AG08395 (cell line): ENCODE measurements at places on chromosomes 4 and X.

DNA sequence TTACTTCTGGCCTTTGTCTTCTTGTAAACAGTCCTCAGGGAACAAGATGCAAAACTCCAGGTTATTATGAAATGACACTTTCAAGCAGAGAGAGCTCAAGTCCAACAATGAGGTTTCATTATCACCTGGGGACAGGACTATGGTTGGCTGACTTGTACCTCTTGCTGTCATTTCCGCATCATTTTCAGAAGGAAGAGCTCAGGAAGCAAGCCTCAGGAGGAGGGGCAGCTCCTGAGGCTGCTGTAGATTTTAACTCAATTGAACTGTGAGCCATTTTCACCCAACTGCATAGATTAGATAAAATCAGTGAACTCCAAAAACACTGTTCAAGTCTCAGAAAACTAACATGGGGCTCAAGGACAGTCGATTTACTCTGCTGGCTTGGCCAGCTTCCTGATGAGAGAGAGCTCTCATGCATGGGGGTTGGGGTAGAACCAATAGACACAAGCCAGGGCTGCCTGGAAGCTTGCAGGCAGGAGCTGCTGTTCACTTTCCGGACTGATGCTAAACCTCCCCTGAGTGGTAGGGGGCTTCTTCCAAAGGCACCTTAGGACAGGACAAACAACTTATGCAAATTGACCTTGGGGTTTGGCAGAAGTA, 23.6 kb downstream of the TMEM255A start:
- no peak for DNase-seq

GRCh38 chr4:26878794-26879391, 18.3 kb downstream of the STIM2 start:
- DNase-seq, result no peak

DNA sequence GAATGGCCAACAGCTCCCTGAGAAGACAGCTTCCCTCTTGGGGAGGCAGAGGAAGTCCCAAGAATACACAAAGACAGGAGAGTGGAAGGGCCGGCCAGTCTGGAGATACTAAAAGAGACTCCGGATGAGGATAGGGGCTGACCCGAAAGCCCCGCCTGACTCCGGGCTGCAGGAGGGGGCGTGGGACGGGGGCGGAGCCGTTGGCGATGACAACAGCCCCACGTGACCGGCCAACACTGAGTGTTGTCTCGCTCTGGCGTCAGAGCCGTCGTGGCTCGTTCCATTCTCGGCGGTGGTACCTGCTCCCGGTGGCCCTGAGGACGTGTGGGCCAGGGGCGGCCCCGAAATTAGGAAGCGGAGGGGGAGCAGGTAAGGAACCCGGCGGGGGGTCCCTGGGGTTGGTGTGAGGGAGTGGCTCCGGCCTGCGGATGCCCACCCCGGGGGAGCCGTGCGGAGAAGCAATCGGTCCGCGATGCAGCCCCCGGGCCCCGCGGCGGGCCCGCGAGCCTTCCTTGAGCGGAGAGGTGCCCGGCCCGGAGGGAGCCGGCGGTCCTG, at the start of gene BEX4:
TSS of gene BEX4 (plus strand) at position 239 of the 555 bp plus-strand sequence. CDS start 1,046 bp downstream, outside the sequence.
- DNase-seq, result peak; percentile 54

DNA sequence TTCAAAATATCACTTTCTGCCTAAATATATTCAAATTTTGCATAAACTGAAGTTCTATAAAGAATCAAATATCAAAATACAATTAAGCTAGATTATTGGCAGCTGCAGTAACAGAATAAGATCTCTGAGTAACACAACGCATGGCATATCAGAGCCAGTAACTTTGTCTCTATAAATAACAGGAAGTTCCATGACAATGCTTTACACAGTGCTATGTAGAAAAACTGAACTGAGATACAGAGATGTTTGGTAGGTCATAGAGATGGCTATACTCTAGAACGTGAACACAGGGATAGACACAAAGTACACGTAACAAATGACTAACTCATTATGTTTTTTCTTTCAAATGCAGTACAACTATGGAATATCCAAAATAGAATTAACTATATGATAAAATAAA, 18.2 kb downstream of the UBE2D3 start:
- DNase-seq, result no peak

DNA sequence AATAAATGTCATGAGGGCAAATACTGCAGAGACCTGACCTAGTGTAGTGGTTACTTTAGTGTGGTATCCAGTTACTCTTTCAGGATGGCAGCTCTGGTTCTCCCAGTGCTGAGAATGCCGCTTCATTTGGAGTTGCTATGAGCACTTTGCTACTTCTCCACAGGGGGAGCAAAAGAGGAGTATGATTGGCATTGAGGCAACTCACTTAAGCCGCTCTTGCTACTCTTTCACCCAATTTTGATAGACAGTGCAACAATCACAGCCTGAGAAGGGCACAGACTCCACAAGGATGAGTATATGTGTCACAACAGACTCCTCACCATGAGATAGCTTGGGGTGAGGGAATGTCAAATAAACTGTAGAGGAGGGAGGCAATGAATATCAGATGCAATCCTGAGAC, 81.2 kb downstream of the NPY1R start:
- DNase-seq, result no peak

GRCh38 chr4:17682222-17682566, 67.8 kb downstream of the MED28 start:
- DNase-seq, result no peak

DNA sequence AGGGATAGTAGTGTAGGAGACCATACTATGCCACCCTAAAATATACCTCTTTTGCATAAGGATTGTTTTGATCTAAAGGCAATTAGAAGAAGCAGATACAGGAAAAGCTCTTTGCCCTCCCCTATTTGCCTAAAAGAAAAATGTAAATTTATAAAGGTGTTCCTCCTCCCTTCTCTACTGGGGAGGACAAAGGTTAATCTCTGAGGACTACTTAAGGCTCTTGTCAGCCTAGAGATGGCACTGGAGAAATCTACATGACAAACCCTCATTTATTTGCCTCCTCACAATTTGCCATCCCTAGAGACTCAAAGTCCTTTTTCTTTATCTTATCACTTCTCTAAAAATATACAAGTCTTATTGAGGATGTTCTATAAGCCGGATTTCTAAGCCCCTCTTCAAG, 1021.8 kb downstream of the STPG2 start:
- no peak for DNase-seq

DNA sequence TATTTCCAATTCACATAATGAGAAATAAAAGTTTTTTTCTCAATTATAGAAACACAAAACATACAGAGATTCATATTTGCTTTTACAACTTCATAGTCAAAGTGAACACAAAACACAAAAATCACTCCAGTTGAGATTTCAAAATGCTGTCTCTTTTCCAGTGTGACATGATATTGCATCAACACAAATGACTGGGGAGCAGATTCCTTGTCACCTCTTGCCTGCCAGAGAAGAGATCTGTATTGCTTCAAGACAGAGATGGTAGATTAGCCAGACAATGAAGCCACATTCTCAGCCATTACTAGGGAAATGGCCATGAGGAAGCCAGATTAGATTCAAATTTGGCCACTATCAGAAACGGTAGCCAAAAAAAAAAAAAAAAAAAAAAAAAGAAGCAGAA, 2313.1 kb upstream of the AGA start:
- DNase-seq, result no peak

GRCh38 chr4:147789596-147789995, 57.7 kb downstream of the ARHGAP10 start:
- DNase-seq, result peak; percentile 43
